ENCODE measurements at places on chromosomes 2 and 18.

DNA sequence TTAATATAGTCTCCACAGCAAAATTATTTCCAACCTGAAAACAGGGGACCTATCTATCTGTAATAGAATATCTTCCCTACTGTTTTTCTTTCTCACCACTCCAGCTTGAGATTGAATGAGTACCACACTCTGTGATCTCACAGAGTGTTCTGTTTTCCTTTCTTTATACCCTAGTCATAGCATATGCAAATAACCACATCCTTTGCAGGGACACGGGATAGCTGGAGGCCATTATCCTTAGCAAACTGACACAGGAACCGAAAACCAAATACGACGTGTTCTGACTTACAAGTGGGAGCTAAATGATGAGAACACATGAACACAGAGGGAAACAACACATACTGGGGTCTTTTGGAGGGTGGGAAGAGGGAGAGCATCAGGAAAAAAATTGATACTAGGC, 224.7 kb downstream of the SLC8A1 start:
- H3K4me3 ChIP-seq = no peak overlapping the region
- H3K4me1 ChIP-seq = no peaks in the 10 kb centered on the region
- DNase-seq = no peak
- no peaks in the 10 kb centered on the region for H3K27me3 ChIP-seq

DNA sequence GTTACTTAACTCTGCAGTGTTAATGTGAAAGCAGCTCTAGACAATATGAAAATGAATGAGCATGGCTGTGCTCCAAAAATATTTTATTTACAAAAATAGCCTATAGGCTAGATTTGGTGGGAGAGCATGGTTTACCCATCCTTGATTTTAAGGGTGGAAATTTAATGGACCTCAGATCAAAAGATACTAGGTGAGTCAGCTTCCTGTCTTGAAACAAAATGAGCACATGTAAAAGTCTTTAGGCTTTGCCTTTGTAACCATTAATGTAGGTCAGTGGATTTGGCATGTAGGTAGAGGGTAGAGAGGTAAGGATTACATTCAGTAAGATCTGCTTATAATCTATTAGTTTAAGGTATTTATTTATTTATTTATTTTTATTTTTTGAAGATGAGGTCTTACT, 72.7 kb downstream of the GREB1L start:
- no peaks in the 10 kb centered on the region for H3K4me1 ChIP-seq
- H3K36me3 ChIP-seq = no peaks in the 10 kb centered on the region
- H3K27me3 ChIP-seq = no peaks in the 10 kb centered on the region
- H3K27ac ChIP-seq = no peak overlapping the region

GRCh38 chr18:79866889-79867574, 69.3 kb downstream of the KCNG2 start:
- no peak overlapping the region for H3K4me3 ChIP-seq
- no peaks in the 10 kb centered on the region for H3K36me3 ChIP-seq
- H3K4me1 ChIP-seq = no peaks in the 10 kb centered on the region
- no peak overlapping the region for H3K27ac ChIP-seq
- no peak for DNase-seq

DNA sequence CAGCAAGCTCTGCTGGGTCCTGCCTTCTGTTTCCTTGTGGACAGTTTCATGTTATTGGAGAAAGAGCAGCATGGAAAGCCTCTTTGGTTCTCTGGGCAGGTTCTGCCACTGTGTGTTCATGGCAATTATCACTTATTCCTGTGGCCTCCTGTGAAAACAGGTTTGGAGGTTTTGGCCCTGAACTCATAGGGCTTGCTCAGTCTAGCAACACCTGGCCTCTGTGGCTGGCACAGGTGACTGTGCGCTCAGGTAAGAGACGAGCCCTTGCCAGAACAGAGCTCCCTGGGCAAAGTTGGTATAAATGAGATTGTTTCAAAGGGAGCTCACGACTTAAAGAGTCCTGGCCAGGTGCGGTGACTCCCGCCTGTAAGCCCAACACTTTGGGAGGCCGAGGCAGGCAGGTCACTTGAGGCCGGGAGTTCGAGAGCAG, 5.7 kb downstream of the CEP68 start:
- H3K4me3 ChIP-seq = no peak overlapping the region
- no peaks in the 10 kb centered on the region for H3K36me3 ChIP-seq
- peaks cover 14% of the 10 kb centered on the region for H3K4me1 ChIP-seq
- no peaks in the 10 kb centered on the region for H3K27me3 ChIP-seq
- no peak overlapping the region for H3K27ac ChIP-seq

DNA sequence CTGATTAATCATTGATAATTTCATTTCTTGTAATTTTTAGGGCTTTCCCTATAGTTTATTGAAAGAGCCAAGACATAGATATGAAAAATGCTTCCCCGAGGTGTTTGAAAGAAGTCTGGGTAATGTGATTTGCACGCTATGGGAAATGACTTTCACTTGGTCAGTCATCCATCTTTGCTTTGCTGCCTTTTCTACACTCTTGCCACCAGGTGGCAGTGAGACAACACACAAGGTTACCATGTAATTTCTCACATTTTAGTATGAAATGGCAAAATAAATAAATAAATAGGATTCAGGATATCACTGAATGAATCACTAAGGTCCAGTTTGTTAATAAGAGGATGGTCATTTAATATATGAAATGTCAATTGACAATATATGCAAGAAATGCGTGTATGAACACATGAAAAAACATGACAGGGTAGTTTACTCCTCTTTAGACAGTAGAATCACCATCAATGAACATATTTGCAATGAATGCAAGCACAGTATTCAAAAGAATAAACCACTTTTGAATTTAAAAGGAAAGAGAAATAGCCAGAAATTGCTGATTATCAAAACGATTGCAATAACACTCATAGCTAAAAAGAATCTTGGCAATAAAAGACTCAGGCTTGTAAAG, 52.2 kb upstream of the KCNH7 start:
- DNase-seq = peak; percentile 8
- H3K27me3 ChIP-seq = no peaks in the 10 kb centered on the region
- H3K4me3 ChIP-seq = no peak overlapping the region
- no peak overlapping the region for H3K27ac ChIP-seq
- H3K36me3 ChIP-seq = no peaks in the 10 kb centered on the region

- H3K4me1 ChIP-seq = no peaks in the 10 kb centered on the region
- H3K36me3 ChIP-seq = no peaks in the 10 kb centered on the region
- no peak overlapping the region for H3K4me3 ChIP-seq
- no peak overlapping the region for H3K27ac ChIP-seq
- H3K27me3 ChIP-seq = no peaks in the 10 kb centered on the region
Observed at GRCh38 chr2:39407516-39408296, 29.4 kb downstream of the MAP4K3 start.

GRCh38 chr2:601806-602455, 75.3 kb downstream of the TMEM18 start:
- H3K27me3 ChIP-seq = no peaks in the 10 kb centered on the region
- H3K36me3 ChIP-seq = no peaks in the 10 kb centered on the region
- H3K4me3 ChIP-seq = no peak overlapping the region
- H3K27ac ChIP-seq = no peak overlapping the region
- DNase-seq = no peak
- no peaks in the 10 kb centered on the region for H3K4me1 ChIP-seq

DNA sequence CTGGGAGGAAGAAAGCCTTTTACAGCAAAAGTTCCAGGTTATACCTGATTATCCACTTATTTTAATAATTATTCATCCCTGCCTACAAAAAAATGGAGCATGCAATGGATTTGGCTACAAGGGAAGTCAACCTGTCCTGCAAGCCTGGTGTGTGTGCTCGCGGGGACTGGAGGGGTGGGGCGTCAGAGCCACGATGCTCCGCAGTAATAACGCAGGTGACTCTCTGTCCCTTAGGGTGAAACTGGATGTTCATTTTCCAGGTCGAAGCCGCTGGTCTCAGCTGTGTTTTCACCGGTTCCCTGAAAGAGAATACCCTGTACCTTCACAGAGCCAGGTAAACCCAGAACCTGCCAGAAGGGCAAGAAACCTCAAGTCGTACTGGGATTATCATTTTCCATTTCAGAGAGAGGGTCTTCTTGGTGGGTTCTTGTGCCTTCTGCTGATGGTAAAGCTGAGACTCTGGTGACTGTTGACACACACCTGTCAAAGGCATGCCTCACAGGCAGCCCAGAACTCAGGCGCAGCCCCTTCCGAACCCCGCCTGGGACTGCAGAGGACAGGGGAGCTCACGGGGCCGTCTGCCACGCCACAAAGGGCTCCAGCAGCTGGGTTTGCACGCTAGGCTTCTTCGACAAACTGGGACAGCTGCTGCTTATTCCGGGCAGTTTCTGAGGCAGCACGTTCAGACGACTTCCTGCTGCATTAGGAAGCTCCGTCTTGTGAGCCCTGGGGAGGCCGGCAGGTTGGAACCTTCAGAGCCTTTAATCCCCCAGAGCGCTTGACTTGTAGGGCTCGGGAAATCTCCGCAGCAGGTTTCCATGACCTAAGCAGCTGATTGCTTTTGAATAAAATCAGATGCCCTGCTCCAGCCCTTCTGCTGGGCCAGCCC, 58.6 kb downstream of the KCNG2 start:
- peaks cover 5% of the 10 kb centered on the region for H3K4me1 ChIP-seq
- peak; percentile 27 for DNase-seq
- H3K27ac ChIP-seq = no peak overlapping the region
- no peaks in the 10 kb centered on the region for H3K27me3 ChIP-seq

- DNase-seq = no peak
- peaks cover 2% of the 10 kb centered on the region for H3K4me1 ChIP-seq
- no peaks in the 10 kb centered on the region for H3K27me3 ChIP-seq
- no peak overlapping the region for H3K27ac ChIP-seq
Observed at GRCh38 chr2:128260239-128261138, 58.2 kb downstream of the HS6ST1 start.

DNA sequence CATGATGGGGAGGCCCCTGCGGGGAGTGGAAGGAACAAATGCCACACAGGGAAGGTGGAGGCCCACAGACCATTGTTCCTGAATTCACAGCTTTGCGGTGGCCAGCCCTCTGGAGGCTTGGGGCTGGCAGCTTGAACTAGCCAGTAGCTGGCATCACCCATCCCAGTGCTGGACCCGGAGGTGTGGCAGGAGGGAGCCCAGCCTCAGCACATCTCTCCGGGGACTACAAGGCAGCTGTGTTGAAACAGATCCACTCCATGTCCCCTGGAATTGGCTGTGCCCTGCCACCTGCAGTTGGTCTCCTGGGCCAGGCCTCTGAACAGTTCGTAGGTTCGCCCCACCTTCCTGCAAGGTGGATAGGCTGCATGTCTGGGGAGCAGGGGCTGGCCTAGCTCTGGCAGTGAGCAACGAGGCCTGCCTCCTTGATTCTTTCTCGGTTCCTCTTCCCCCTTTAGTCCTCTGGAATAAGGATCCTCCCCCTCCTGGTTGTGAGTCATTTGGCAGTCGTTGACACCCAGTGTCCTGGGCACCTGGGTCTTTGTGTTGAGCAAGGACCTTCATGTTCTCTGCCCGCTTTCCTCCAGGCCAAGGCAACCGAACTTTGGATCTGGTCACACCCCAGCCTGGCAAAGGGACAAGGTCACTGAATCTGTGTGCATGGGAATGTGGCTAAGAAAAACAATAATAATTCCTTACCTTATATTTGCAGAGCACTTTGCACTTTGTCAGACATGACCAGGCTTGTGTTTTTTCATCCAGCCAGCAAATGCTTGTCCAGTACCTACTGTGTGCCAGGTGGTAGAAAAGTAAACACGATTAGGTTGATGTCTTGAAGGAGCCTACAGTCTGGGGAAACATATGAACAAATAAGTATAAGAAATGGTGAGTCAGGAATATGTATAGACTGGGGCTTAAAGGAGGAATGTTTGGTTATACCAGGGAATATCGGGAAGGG, 55.0 kb upstream of the MCFD2 start:
- H3K4me3 ChIP-seq = no peak overlapping the region
- no peak overlapping the region for H3K27ac ChIP-seq
- peaks cover 20% of the 10 kb centered on the region for H3K4me1 ChIP-seq
- H3K36me3 ChIP-seq = peaks cover 6% of the 10 kb centered on the region
- DNase-seq = no peak
- H3K27me3 ChIP-seq = no peaks in the 10 kb centered on the region

GRCh38 chr18:48445540-48445939, 36.4 kb upstream of the ZBTB7C start:
- no peaks in the 10 kb centered on the region for H3K36me3 ChIP-seq
- H3K27ac ChIP-seq = no peak overlapping the region
- no peaks in the 10 kb centered on the region for H3K27me3 ChIP-seq
- peak; percentile 51 for DNase-seq
- no peaks in the 10 kb centered on the region for H3K4me1 ChIP-seq
- H3K4me3 ChIP-seq = no peak overlapping the region

- peaks cover 28% of the 10 kb centered on the region for H3K4me1 ChIP-seq
- no peak for DNase-seq
- no peak overlapping the region for H3K4me3 ChIP-seq
- H3K27ac ChIP-seq = peak overlapping the region; percentile 57
- H3K36me3 ChIP-seq = no peaks in the 10 kb centered on the region
- no peaks in the 10 kb centered on the region for H3K27me3 ChIP-seq
Observed at GRCh38 chr2:120182019-120182560, 41.1 kb downstream of the TMEM185B start.

- H3K27ac ChIP-seq = no peak overlapping the region
- peaks cover 3% of the 10 kb centered on the region for H3K27me3 ChIP-seq
- H3K36me3 ChIP-seq = no peaks in the 10 kb centered on the region
Observed at GRCh38 chr2:8697190-8697589, 15.3 kb downstream of the ID2 start.

GRCh38 chr2:24276349-24276899, 83.9 kb downstream of the ITSN2 start:
- no peaks in the 10 kb centered on the region for H3K27me3 ChIP-seq
- H3K4me3 ChIP-seq = no peak overlapping the region
- no peaks in the 10 kb centered on the region for H3K4me1 ChIP-seq
- H3K36me3 ChIP-seq = peaks cover 49% of the 10 kb centered on the region
- DNase-seq = no peak
